ENCODE measurements at places on chromosomes 5 and 9. TPM values are rescaled to one million over a fixed set of nuclear protein-coding genes. Genes with fewer than 3 reads are reported as not detected.

Gene SLC25A2
- 0.94 TPM for total RNA-seq

Gene KCTD16
- total RNA-seq = 2.5 TPM

Gene ACOT12
- not detected for total RNA-seq

Gene IL13
- total RNA-seq = not detected

Gene SOX30
- total RNA-seq = 0.09 TPM

Gene PCDHGC5
- total RNA-seq = 1.4 TPM

Gene PCDHA2
- 0.50 TPM for total RNA-seq

Gene PAM
- total RNA-seq = 293 TPM

Gene PAEP
- not detected for total RNA-seq

Gene ADAMTS13
- 3.1 TPM for total RNA-seq

Gene LHFPL2
- total RNA-seq = 12.6 TPM

Gene NUTM2F
- total RNA-seq = not detected

Gene SHISAL2B
- not detected for total RNA-seq

Gene NMUR2
- total RNA-seq = not detected

Gene EFNA5
- 54.4 TPM for total RNA-seq

Gene C9orf43
- total RNA-seq = 0.50 TPM

Gene SLC45A2
- 0.22 TPM for total RNA-seq

Gene DRD1
- total RNA-seq = 0.25 TPM

Gene PHYHD1
- total RNA-seq = 59.0 TPM

Gene SPEF2
- total RNA-seq = 19.1 TPM

Gene DMRT2
- total RNA-seq = 9.3 TPM

Gene TLE4
- 35.7 TPM for total RNA-seq

Gene GRAMD2B
- total RNA-seq = 38.5 TPM

Gene IL9
- not detected for total RNA-seq

Gene SH2D3C
- total RNA-seq = 27.7 TPM

Gene ZNF608
- 35.8 TPM for total RNA-seq

Gene QRFP
- total RNA-seq = not detected

Gene MSX2
- 0.79 TPM for total RNA-seq

Gene PPP2CA
- 121 TPM for total RNA-seq

Gene SPINK14
- not detected for total RNA-seq

Gene TXNDC8
- total RNA-seq = not detected

Gene GABRA6
- not detected for total RNA-seq

Gene LURAP1L
- total RNA-seq = 11.1 TPM

Gene HNRNPK
- total RNA-seq = 483 TPM

Gene COL23A1
- total RNA-seq = 8.7 TPM

Gene DMRTA1
- 2.3 TPM for total RNA-seq

Gene CYSRT1
- 0.94 TPM for total RNA-seq

Gene CWC27
- total RNA-seq = 17.3 TPM

Gene ANKRD34B
- total RNA-seq = 1.5 TPM

Measured in kidney (tissue), 22 donors.